ENCODE measurements at places on chromosomes 5 and 9.

GRCh38 chr5:74665273-74665672 lies 19.8 kb upstream of the HEXB start:
- DNase-seq = no peak

- DNase-seq = no peak
Measured at GRCh38 chr5:171010086-171010485, 148.3 kb downstream of the RANBP17 start.

GRCh38 chr5:10355071-10355889 lies 1.8 kb downstream of the MARCHF6 start:
- DNase-seq = peak; percentile 76

GRCh38 chr5:146799671-146800070 lies 78.9 kb downstream of the PPP2R2B start:
- DNase-seq = no peak

DNA sequence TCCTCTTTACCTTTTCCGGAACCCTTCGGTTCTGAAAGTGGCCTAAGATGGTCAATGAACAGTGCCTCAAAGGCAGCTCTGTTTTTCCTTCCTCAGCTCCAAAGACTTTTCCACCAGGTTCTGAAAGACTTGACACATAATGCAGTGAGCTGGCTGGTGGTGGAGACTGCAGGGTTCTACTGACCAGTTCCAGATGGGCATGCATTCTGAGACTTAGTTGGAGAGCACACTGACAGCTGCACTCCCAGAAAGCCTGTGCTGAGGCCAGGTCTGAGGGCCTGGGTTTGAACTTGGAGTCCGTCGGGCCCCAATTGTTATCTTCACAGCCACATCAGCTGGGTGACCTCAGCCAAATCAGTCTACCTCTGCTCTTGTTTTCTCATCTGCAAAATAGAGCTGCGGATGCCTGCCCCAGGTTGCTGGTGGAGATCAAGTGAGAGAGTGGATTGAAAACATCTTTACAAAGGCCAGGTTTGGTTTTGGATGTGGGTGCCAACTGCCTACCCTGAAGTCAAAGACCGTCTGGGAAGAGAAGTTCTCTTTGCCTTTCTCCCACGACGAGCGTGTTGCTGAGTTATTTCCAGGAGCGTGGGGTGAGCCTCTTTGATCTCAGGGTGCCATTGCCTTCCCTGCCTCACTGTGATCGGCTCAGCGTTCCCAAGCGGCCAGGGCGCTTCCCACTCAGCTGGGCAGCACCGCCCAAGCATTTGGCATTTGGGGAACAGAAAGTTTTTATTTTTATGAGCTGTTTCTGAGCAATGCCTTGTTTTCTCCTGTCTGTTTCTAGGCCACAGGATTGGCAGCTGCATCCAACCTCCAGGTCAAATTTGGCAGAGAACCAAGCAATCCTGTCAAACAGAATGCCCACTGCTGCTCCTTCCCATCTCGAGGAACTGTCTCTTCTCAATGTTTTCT lies 54.9 kb downstream of the RAD23B start:
- no peak for DNase-seq

GRCh38 chr5:37730896-37731455 lies 108.9 kb downstream of the GDNF start:
- no peak for DNase-seq

DNA sequence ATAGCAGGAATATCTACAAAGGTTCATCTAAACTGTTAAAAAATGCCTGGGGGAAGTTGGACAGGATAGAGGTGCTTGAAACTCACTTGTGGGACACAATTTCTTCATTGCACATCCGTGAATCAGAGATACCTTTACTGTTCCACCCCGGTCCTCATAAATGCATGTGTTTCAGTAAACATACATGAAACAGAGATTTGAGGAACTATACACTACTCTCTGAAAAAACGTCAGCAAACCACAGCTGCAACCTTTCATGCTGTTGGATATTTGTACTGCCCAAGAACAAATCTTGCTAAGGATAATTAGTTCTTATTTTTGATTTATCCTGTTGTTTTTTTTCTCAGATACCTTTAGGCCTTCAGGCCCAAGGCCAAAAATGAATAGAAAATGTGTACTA lies 337.3 kb downstream of the KDM4C start:
- no peak for DNase-seq

DNA sequence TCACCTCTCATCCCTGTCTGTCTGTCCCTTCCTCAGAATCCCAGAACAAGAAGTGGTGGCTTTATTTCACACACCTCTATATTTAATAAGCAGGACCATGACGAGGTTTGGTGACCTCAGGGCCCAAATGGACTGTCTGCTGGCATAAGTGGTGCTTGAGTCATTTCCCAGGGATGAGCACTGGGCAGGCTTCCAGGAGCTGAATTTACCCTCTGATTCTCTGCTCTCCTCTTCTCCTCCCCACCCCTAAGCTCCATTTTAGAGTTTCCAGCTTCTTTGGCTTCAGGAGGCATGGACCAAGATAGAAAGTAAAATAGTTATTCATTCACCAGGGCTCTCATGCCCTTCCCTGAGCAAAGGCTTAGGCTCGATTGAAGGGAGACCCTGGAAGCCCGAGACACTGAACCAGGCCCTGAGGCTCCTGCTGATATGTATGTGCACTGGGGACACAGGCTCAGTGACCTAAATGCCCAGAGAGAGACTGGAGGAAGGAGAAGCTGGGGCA lies 69.1 kb downstream of the PPARGC1B start:
- DNase-seq = peak; percentile 88

- DNase-seq = no peak
Measured at GRCh38 chr5:82204567-82204966, 73.6 kb downstream of the RPS23 start.

Data from ELR (cell line).